Stimulated activated CD8-positive, alpha-beta memory T cell treated with anti-CD3 and anti-CD28 coated beads, Interleukin-4, amount 100 ng/mL, for 4 hours (primary cell): ENCODE measurements at places on chromosomes 3 and 15.

DNA sequence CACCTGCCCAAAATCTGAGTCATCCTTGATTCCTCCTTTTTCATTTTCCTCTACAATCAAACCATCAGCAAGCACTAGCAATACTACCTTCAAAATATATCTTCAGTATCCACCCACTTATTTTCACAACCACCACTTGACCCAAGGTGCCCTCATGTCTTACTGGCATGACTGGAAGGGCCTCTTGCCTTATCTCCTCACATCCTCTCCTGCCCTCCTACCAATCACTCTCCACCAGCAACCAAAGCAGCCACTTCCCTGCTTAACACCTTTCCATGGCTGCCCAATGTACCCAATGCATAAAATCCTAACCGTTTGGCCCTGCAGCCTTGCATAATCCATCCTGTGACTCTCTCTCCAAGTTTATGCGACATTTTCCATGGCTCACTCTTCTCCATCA, 76.0 kb downstream of the MTHFS start:
- DNase-seq, result no peak

DNA sequence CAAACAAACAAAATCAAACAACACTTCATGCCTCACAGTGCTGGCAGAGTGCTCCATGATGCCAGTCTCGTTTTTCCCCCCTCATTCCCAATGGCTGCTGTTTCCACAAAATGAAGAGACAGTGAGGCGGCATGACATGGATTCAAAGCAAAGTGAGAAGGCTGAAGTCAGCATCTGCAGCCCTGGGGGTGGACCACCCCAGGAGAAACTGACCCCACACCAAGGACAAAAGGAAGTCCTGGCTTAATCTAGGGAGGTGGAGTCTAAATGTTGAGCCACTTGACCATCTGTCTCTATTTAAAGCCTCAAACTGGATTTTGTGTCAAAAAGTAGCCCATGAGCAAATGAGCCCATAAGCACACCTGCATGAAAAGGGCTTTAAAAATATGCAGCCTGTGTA, 151.2 kb upstream of the RORA start:
- no peak for DNase-seq

GRCh38 chr15:83769411-83769999, 115.6 kb downstream of the ADAMTSL3 start:
- no peak for DNase-seq

DNA sequence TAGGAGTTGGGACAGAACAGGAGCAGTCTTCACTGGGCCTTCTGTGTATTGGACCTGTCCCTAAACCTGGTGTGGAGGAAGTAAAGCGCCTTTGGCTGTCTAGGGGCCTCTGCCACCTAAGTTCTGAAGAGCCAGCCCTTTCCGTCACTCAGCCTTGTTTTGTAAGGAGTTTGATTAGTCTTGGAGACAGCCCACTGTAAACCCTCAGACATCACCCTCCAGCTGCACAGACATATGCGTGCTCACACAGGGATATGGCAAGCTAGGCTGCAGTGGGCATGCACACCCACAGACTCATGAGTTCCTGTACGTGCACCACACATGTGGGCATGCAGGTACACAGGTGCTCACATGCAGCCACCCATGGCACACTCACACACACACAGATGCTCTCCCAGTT, 5.2 kb downstream of the PRKCD start:
- no peak for DNase-seq

DNA sequence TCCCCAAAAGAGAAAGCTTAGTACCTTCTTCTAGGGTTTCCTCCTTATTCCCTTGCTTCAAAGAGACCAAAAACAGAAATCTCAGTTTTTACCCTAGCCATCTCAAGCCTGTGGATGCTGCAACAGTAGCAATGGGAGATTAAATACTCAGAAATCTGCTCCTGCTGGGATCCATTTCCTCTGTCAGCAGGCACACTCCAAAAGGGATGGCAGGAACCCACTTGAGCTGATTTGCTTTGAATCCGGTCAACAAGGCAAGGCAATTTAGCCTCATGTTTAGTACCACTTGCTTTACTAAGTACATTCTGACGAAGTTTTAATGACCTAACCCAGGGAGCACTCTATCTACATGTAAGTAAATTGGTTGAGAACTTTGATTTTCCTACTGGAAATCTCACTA, 590.0 kb upstream of the ADAMTS9 start:
- DNase-seq, result no peak

DNA sequence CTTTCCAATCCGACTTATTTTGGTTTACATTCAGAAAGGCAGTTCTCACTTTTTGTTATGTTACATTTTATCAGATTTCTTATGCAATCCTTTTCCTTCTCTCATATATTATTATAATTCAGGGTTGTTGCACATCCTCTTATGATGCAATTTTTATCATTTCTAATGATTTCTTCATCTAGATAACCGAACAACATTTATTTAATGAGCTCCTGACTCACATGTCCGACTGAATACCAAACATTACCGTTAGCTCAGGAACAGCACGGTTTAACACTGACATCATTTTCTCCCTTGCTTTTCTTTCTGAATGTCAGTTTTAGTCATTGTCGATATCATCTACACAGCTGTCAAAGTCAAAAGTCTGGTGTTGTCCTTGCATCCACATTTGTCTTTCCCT, 199.2 kb downstream of the BCHE start:
- DNase-seq, result no peak

DNA sequence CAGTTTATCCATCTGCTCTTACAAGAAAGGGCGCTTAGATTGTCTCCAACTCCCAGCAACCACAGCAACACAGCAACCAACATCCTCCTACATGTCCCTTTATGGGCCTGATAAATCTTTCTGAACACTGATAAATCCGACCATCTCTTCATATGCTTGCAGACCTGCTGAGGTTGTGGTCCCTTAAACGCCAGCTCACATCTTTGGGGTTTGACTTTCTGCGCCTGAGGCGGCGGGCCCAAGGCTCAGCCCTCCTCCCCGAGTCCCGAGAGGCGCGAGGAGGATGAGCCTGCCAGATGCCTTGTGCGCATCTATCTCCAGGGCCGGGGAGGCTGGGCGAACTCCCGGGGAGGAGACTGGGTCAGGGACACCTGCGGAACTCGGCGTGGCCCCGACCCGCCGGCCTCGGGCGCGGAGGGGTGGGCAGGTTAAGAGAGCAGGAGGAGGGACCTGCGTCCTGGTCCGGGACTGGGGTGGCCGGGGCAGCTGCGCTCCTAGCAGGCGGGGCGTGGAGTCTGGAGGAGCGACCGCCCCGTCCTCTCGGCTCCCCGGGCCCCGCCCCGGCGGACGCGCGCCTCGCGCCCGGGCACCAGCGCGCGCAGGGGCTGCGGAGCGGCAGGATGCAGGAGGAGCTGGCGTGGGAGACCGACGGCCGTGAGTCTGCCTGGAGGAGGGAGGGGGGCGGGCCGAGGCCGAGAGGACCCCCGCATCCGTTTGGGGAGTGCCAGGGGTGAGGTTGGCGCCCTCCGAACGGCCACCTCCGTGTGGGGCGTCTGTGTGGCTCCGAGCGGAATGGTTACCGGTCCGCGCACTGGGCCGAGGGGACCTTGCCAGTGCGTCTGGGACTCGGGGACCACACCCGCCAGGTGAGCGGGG, at the start of gene ANKDD1A:
Gene ANKDD1A, plus strand, starts transcription at position 592 of the 876 bp plus-strand sequence. Its CDS starts 29 bp downstream, at position 621.
- DNase-seq, result no peak

GRCh38 chr15:55282284-55282833, 7.3 kb downstream of the RAB27A start:
- DNase-seq, result no peak

GRCh38 chr3:15287565-15288330, 44.6 kb downstream of the SH3BP5 start:
- no peak for DNase-seq

DNA sequence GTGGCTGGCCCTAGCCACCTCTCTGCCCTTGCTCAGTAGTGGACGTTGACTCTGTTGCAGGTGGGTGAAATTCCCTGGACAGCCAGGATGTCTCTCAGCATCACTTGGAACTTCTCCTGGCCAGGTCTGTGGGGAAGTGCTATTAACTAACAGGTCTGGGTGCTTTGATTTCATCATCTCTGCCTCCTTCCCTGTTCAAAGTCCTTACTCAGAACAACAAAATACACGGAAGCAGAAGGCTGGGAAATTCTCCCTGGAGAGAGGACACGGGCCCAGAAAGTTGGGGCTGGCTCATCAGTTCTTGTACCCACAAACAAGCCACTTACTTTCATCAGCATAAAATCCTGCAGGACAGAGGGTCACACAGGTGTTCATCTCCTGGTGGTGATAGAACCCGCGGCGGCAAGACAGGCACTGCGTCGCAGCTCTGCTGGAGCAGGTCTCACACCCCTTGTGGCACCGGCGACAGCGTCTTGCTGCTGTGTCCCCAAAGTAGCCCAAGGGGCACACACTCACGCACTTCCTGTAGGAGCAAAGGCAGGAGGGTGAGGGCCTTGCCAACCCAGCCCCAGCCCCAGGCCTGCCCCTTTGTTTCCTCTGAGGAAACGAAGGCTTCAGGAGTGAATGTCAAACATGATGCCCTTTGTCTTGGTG, 29.6 kb upstream of the SNRPA1 start:
- DNase-seq, result no peak

- no peak for DNase-seq
Measured at GRCh38 chr15:78909791-78910228, 35.0 kb downstream of the CTSH start.

DNA sequence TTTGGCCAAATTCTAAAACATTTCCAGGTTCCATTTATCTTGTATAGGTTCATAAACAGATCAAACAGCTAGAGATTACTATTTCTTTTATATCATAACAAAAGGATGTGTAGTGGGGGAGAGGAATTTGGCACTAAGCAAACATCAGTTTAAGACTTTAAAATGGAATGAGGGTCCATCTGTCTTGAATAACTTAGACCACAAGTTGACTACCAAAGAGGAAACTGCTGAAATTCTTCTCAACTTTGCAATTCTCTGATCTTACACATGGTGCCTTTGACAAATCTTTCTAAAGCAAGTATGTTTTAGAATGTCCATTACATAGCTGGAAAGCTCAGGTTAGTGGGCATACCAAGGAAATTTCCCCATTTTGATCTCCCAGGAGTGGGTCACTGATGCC, 140.5 kb upstream of the ADAMTS9 start:
- no peak for DNase-seq

- DNase-seq, result no peak
Measured at GRCh38 chr3:99521551-99521950, 116.8 kb upstream of the COL8A1 start.

DNA sequence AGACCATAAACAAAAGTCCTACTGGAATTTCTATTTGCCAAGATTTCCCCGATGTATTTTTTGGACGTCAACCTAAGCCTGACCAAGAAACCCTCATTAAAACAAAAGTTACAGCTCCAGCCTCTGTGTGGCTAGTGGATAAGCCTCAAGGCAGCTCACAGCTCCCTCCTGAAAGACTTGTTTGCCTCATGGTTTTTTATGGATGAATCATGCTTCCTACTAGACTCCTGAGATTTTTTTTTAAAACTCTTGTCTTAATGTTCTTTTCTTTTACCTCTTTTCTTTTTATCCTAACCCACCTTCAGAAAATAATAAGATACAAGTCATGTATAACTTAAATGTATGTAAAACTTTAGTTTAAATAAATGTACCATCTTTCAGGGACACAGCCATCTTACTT, 52.4 kb downstream of the SUCNR1 start:
- DNase-seq, result no peak

GRCh38 chr15:84955089-84955848, 26.4 kb upstream of the PDE8A start:
- DNase-seq, result peak; percentile 5

- DNase-seq, result peak; percentile 86
Measured at GRCh38 chr15:63487076-63487757, 17.2 kb upstream of the USP3 start.

GRCh38 chr3:12661926-12662592, 1.9 kb downstream of the RAF1 start:
- DNase-seq, result no peak

GRCh38 chr15:75985971-75986370, 26.3 kb downstream of the NRG4 start:
- no peak for DNase-seq

GRCh38 chr3:52250122-52250521, 4.6 kb downstream of the PPM1M start:
- no peak for DNase-seq

DNA sequence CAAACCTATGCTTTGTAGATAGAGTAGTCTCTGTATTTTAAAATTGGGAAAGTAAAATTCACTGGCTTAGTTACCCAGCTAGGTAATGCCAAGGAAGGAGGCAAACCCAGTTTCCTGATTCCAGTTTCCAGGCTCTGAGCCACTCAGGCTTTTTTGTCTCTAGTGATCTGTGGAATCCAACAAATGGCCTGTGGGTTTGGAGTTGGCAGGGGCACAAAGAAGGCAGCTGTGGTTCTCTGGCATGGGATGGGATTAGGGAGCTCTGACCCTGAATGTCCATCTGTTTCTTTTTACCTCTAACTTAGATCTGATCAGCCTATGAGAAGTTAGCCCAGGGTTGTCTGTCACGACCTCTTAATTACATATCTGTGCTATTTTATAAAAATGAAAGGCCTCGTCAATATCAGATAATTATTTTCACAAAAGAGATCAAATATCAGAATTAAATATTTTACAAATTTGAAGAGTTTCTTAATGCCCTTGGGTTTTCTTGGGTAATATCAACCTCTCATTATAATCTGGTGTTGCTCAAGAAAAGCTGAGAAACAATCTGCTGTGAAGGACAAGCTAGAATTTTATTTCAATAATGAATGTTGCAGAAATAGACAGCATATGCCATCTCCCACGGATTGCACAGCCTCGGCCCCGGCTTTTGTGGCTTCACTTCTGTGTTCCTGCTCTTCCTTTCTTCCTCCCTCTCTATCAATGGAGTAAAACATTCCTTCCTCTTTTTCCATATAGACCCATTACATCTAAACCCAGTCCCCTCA, 63.7 kb upstream of the DAZL start:
- no peak for DNase-seq

- DNase-seq, result no peak
Measured at GRCh38 chr3:190266913-190267290, 55.3 kb downstream of the CLDN1 start.

GRCh38 chr3:160126761-160127160, 98.5 kb upstream of the C3orf80 start:
- DNase-seq, result no peak

GRCh38 chr15:92571824-92572223, 83.8 kb downstream of the FAM174B start:
- no peak for DNase-seq

- DNase-seq, result no peak
Measured at GRCh38 chr15:26179906-26180305, 316.8 kb upstream of the ATP10A start.

- no peak for DNase-seq
Measured at GRCh38 chr3:126356373-126357264, 589 bp downstream of the KLF15 start.

GRCh38 chr15:75835990-75836958, 7.0 kb upstream of the UBE2Q2 start:
- no peak for DNase-seq

- DNase-seq, result no peak
Measured at GRCh38 chr15:67833710-67834511, 5.9 kb downstream of the RNU6-1 start.

- DNase-seq, result no peak
Measured at GRCh38 chr15:42194513-42194912, 13.6 kb downstream of the VPS39 start.

DNA sequence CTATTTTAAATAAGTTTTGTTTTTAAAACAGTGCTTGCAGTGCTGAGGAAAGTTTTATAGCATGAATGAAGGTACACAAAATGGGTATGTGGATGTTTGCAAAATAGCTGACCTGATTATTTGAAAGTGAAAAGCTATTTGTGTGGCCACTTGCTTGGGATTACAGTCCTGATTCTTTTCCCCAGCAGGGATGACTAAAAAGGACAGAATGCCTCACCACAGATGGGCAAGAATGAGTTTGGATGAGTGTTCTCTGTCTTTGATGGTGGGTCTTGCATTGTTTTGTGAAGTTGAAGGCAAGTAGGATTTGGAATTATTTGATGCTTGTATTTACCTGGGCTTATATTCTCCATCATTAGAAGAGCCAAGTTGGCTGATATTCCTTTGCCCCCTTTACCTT, 48.8 kb upstream of the MEIS2 start:
- no peak for DNase-seq
